Stimulated activated CD4-positive, alpha-beta T cell treated with anti-CD3 and anti-CD28 coated beads, TNF-alpha, amount 100 ng/mL, for 1 hour (primary cell): ENCODE measurements at places on chromosomes 6 and 20.

- no peak for DNase-seq
Measured at GRCh38 chr20:42678895-42679294, 510.8 kb downstream of the PTPRT start.

- DNase-seq: peak; percentile 74
Measured at GRCh38 chr6:106979435-106979884, 4.9 kb upstream of the CD24 start.

DNA sequence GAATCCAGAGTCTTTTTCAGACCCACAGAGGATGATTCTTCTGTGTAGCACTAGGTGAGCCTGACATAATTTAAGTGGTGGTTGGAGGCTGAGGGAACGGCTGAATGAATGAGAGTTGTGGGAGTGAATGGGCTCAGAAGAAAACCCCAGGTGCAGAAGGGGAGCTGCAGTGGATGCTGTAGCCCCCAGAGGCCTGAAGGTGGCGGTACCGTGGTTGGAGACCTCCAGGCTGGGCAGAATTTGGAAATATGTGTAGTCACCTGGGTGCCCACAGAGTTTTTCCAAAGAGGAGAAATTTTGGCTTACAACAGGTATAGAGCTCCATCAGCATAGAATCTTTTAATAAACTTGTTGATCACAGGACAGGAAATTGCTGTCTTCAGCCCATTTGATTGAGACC, 6.5 kb upstream of the RAET1G start:
- no peak for DNase-seq

DNA sequence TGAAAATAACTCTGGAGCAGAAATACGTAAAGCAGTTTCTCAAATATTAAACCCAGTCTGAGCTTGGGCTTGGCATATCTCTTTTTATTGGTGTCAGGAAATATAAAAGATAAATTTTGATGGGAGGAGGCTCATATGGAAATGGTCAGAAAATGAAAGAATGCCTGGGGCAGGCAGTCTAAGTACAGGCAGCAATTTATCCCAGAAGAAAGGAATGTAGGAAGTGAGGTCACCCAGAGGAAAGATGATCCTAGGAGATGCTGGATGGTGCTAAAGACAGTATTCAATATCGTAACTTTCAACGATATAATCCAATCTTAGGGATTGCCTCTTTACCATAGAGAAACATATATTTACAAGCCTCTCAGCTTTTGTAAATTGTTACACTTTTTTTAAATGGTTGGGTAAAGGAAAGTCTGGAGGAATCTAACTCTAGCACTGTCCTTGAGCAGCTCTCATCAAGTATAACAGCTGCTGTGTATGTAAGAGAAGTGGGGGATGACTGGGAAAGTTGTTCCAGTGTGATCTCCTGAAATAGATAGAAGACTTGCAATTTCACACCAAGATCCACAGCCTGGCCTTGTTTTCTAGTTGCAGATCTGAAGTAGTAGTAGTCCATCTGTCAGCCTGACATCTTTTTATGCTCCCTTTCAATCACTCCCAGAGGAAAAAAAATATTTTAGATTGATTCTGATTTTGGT, 256.9 kb upstream of the SASH1 start:
- no peak for DNase-seq

- no peak for DNase-seq
Measured at GRCh38 chr6:15481390-15482291, 181.2 kb downstream of the DTNBP1 start.

- no peak for DNase-seq
Measured at GRCh38 chr6:39923861-39924260, 10.4 kb downstream of the MOCS1 start.

- DNase-seq: no peak
Measured at GRCh38 chr6:29953001-29953441, 10.7 kb downstream of the HLA-A start.

GRCh38 chr6:118720125-118720473, 68.7 kb upstream of the CEP85L start:
- DNase-seq: no peak

DNA sequence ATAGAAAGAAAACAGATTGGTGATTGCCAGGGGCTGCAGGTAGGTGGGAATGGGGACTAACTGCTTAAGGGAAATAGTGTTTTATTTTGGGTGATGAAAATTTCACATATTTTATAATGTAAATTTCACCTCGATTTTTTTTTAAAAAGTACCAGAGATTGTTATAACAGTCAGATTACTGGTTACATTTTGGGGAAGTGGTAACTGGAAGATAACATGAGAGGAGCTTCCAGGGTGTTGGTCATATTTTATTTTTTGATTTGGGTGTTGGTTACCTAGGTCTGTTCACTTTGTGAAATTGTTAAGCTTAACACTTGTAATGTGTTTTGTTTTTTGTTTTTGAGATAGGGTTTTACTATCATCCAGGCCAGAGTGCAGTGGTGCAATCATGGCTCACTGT, 17.2 kb upstream of the CRIP3 start:
- no peak for DNase-seq

GRCh38 chr6:118705544-118706491, 54.4 kb upstream of the CEP85L start:
- no peak for DNase-seq

GRCh38 chr6:122059918-122060317, 339.5 kb upstream of the HSF2 start:
- no peak for DNase-seq

- DNase-seq: no peak
Measured at GRCh38 chr20:11976966-11977365, 59.3 kb downstream of the BTBD3 start.

GRCh38 chr6:9143140-9143539, 707.8 kb upstream of the SLC35B3 start:
- no peak for DNase-seq

DNA sequence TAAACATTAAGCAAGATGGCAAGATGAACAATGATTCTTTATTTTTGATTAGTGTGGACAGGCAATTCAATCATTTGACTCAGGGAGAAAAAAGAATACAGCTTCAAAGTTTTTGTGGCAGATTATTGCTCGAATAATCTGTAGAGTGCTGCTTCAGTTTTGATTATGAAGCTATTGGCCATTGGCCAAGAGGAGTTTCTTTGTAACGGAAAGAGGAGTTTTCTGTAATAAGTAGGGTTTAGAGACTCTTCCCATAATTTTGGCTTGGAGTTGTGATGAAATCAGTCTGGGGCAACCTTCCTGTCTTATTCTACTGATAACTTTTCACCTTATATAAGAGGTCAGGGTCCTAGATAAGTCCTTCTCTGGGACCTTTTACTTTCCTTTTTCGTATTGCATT, 256.7 kb upstream of the RAB32 start:
- no peak for DNase-seq

- DNase-seq: no peak
Measured at GRCh38 chr6:107571354-107571753, 81.4 kb downstream of the SOBP start.

- no peak for DNase-seq
Measured at GRCh38 chr20:11459090-11459890, 458.4 kb upstream of the BTBD3 start.

GRCh38 chr6:112033791-112034615, 19.9 kb upstream of the CCN6 start:
- no peak for DNase-seq

DNA sequence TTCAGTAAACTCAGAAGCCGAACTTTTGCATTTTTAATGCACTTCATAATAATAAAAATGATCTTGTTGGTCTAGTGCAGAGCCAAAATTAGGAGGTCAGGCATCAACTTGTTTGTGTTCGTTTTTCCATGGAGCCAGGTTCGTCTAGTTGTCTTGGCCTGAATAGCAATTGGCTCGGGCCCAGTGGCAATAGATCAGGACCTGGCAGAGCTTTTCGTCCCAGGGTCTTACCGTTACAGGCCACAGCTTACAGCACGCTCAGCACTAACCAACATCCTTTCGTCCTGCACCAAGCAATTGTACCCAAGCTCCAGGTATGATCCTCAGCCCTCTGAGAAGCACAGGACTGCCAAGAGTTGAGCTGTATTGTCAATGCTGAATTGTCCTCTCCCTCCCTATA, 240.5 kb upstream of the PLN start:
- no peak for DNase-seq

DNA sequence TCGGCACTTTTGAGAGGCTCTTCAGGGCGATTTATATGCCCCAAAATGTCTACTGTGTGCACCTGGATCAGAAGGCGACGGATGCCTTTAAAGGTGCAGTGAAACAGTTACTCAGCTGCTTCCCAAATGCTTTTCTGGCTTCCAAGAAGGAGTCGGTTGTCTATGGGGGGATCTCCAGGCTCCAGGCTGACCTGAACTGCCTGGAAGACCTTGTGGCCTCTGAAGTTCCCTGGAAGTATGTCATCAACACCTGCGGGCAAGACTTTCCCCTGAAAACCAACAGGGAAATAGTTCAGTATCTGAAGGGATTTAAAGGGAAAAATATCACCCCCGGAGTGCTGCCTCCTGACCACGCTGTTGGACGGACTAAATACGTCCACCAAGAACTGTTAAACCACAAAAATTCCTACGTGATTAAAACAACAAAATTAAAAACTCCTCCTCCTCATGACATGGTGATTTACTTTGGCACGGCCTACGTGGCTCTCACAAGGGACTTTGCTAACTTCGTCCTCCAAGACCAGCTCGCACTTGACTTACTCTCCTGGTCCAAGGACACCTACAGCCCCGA, 8.2 kb downstream of the GCNT2 start:
- DNase-seq: no peak

- no peak for DNase-seq
Measured at GRCh38 chr6:56223995-56224394, 23.4 kb downstream of the COL21A1 start.

GRCh38 chr6:88161940-88162339, 4.2 kb downstream of the CNR1 start:
- no peak for DNase-seq

- no peak for DNase-seq
Measured at GRCh38 chr20:8540466-8540865, 408.4 kb downstream of the PLCB1 start.

- DNase-seq: no peak
Measured at GRCh38 chr6:17957086-17957485, 30.3 kb downstream of the KIF13A start.

- DNase-seq: no peak
Measured at GRCh38 chr6:151071295-151071694, 168.5 kb upstream of the AKAP12 start.

DNA sequence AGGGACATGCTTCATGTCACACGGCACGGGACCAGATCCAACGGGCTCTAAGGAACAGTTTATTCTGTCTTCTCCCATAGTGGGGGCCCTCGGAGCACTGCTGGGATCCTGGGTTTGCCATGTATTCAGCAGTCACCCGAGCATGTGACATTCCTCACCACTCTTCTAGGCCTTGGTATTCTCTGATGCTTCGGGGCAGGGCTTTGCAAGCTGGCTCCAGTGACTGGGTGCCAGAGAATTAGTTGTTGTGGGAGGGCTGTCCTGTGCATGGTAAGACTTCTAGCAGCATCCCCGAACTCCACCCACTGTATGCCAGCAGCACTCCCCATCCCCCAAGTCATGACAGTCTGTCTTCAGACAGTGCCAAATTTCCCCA, 5.4 kb downstream of the CCN5 start:
- DNase-seq: no peak

DNA sequence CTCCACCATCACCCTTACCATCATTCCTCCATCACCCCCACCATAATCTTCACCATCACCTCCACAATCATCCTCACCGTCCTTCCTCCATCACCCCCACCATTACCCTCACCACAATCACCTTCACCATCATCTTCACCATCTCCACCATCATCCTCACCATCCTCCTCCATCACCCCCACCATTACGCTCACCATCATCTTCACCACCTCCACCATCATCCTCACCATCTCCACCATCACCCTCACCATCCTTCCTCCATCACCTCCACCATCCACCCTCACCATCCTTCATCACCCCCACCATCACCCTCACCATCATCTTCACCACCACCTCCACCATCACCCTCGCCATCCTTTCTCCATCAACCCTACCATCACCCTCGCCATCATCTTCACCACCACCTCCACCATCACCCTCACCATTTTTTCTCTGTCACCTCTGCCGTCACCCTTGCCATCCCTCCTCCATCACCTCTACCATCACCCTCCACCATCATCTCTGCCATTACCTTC, 33.1 kb upstream of the MPC1 start:
- DNase-seq: no peak

DNA sequence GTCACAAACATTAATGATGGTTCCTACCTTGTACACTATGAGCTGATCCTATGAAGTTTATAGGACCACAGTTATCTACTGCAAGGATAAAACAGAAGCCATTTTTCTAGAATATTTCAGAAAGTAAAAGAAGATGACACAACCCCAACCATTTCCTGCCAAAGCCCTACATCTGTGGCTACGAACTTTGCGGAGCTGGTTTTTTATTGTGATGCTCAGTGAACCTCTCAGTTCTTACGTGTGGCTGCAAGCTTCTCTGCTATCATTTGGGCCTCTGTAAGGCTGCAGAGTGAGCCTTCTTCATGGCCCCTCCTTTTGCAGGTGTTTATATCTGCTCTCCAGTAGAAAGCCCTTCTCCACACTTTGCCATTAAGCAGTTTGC, 17.8 kb upstream of the TAGAP start:
- DNase-seq: no peak

DNA sequence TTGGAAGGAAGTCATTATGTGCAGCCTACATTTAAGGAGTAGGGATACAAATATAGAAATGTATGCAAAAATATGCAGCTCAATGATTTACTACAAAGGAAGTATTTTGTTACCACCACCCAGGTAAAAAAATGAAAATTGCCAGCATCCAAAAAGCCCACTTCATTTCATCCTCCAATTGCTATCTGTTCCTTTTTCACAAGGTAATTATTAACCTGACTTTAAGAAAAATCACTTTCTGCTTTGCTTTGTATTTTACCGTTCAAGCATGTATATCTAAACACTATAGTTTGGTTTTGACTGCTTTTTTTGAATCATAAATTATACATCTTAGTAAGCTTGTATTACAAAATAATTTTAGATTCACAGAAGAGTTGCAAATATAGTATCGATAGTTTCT, 768.5 kb upstream of the GJE1 start:
- no peak for DNase-seq

GRCh38 chr6:116420341-116420740, 40.8 kb upstream of the CALHM6 start:
- DNase-seq: no peak

GRCh38 chr6:8219352-8219943, 117.1 kb upstream of the EEF1E1 start:
- no peak for DNase-seq

GRCh38 chr6:17986656-17987446, 584 bp downstream of the KIF13A start:
- DNase-seq: no peak

DNA sequence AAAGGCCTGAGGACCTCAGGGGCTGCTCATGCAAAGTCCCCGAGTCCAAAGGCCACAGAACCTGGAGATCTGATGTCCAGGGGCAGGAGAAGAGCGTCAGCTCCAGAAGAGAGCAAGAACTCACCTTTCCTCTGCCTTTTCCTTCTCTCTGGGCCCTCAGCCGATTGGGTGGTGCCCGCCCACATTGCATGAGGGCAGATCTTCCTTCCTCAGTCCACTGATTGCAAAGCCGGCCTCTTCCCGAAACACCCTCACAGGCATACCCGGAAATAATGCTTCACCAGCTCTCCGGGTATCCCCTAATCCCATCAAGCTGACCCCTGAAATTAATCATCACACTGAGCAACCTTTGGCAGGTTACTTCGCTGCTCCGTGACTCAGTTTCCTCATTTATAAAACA, 33.4 kb downstream of the SPDEF start:
- DNase-seq: no peak
